K562 (cell line): ENCODE measurements at places on chromosomes 2 and 18. TPM values are rescaled to one million over a fixed set of nuclear protein-coding genes. Genes with fewer than 3 reads are reported as not detected.

ERICH2 gene
- total RNA-seq = 1.2 and 1.3 TPM in 2 replicates

KCNS3 gene
- 0.25 and 0.75 TPM in 2 replicates for total RNA-seq

THSD7B gene
- total RNA-seq = not detected in 2 replicates

RAB6C gene
- not detected in 2 replicates for total RNA-seq

PRSS56 gene
- total RNA-seq = not detected in 2 replicates

FAM110C gene
- 0.04 TPM in 1 of 2 replicates, not detected in the other for total RNA-seq

CHRNG gene
- not detected in 2 replicates for total RNA-seq

RIT2 gene
- total RNA-seq = not detected in 2 replicates

EIPR1 gene
- 34.1 and 35.9 TPM in 2 replicates for total RNA-seq

G6PC2 gene
- 0.13 TPM in 1 of 2 replicates, not detected in the other for total RNA-seq

BUB1 gene
- 88.8 and 93.0 TPM in 2 replicates for total RNA-seq

DNA sequence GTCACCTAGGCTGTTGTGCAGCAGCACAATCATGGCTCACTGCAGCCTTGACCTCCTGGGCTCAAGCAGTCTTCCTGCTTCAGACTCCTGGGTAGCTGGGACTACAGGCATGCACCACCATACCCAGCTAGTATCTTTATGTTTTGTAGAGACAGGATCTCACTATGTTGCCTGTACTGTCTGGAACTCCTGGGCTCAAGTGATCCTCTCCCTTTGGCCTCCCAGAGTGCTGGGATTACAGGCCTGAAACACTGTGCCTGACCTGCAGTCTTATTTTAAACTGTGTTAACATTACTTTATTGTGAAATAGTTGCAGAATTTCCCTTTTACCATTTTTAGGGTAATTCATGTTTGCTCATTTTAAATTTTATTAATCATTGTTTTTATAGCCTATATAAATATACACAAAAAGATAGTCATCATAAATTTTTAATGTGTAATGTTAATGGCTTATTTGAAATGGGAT is 24.6 kb downstream of the EML4 start:
- H3K4me3 ChIP-seq = no peak overlapping the region
- DNase-seq = no peak
- H3K36me3 ChIP-seq = no peaks in the 10 kb centered on the region
- H3K4me1 ChIP-seq = peaks cover 10% of the 10 kb centered on the region; the same call in 2 of the 3 replicates
- no peaks in the 10 kb centered on the region for H3K27me3 ChIP-seq

- H3K27ac ChIP-seq = no peak overlapping the region
- H3K4me3 ChIP-seq = no peak overlapping the region
- H3K27me3 ChIP-seq = no peaks in the 10 kb centered on the region; the same call in 2 of the 3 replicates
- DNase-seq = no peak
- H3K4me1 ChIP-seq = no peaks in the 10 kb centered on the region; the same call in 1 of the 2 replicates
Measured at GRCh38 chr18:45654677-45655076, 39.4 kb downstream of the SLC14A2 start.

DNA sequence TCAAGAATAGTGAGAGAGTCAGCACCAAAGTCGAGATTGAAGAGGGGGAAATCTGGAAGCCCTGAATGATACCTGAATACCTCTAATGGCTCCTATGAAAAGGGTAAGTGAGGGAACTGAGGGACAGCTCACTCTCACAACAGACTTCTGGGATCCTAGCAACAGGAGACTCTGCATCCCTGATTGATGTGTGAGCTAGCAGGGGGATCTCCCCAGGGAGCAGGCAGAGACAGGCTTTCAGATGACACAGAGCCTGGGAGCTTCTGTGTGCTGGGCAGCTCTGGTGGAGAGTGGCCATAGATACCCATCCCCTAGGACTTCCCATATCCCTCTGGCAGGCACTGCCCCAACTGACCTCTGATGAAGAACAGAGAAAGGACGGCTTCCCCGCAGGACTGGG is 206.2 kb downstream of the EXOC6B start:
- H3K36me3 ChIP-seq = no peaks in the 10 kb centered on the region
- no peak for DNase-seq
- H3K27me3 ChIP-seq = no peaks in the 10 kb centered on the region
- no peak overlapping the region for H3K4me3 ChIP-seq
- H3K27ac ChIP-seq = no peak overlapping the region

GRCh38 chr2:224579411-224579810 is 5.8 kb downstream of the CUL3 start:
- DNase-seq = no peak
- H3K27ac ChIP-seq = peak overlapping the region; percentile 36; the same call in 1 of the 3 replicates
- peaks cover 13% of the 10 kb centered on the region; the same call in 2 of the 3 replicates for H3K36me3 ChIP-seq
- H3K4me3 ChIP-seq = no peak overlapping the region
- peaks cover 13% of the 10 kb centered on the region; the same call in 2 of the 3 replicates for H3K4me1 ChIP-seq
- no peaks in the 10 kb centered on the region for H3K27me3 ChIP-seq

- no peaks in the 10 kb centered on the region for H3K36me3 ChIP-seq
- no peak for DNase-seq
- H3K4me3 ChIP-seq = no peak overlapping the region
- peaks cover 5% of the 10 kb centered on the region; the same call in 1 of the 2 replicates for H3K4me1 ChIP-seq
Measured at GRCh38 chr2:200314976-200315567, 8.6 kb downstream of the SPATS2L start.

DNA sequence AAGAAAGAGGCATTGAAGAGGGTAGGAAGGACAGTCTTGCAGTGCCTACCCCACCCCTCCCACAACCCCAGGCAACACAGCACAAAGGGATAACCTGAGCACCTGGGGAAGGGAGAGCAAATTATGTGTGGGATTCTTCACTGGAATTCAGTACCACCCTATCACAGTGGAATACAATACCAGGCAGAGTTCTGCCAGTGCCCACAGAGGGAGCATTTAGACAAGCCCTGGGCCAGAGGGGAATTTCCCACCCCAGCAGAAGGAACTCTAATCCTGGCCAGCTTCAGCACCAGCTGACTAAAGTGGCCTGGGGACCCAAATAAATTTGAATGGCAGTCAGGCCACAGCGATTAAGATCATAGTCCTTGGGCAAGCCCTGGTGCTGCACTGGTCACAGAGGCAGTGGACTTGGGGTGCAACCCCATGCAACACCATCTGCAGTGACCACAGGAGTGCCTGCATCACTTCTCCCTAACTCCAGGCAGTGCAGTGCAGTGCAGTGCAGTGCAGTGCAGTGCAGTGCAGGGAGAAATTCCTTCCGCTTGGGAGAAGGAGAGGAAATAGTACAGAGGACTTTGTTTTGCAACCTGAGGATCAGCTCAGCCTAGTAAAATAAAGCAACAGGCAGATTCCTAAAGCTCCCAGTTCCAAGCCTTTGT is 147.8 kb upstream of the SRD5A2 start:
- no peaks in the 10 kb centered on the region for H3K36me3 ChIP-seq
- no peak overlapping the region for H3K27ac ChIP-seq
- no peak for DNase-seq
- H3K27me3 ChIP-seq = no peaks in the 10 kb centered on the region
- H3K4me3 ChIP-seq = no peak overlapping the region

- no peak overlapping the region for H3K4me3 ChIP-seq
- no peak overlapping the region for H3K27ac ChIP-seq
- no peaks in the 10 kb centered on the region for H3K36me3 ChIP-seq
- DNase-seq = no peak
Measured at GRCh38 chr2:30293303-30293921, 62.1 kb downstream of the LBH start.

GRCh38 chr2:121375621-121376159 is 90.7 kb upstream of the TFCP2L1 start:
- no peak for DNase-seq
- H3K27me3 ChIP-seq = no peaks in the 10 kb centered on the region
- no peak overlapping the region for H3K27ac ChIP-seq
- H3K36me3 ChIP-seq = peaks cover 48% of the 10 kb centered on the region; the same call in 2 of the 3 replicates
- no peak overlapping the region for H3K4me3 ChIP-seq

- no peaks in the 10 kb centered on the region for H3K4me1 ChIP-seq
- no peaks in the 10 kb centered on the region for H3K36me3 ChIP-seq
- H3K4me3 ChIP-seq = no peak overlapping the region
- no peak for DNase-seq
Measured at GRCh38 chr2:152445375-152445774, 110.4 kb downstream of the FMNL2 start.

DNA sequence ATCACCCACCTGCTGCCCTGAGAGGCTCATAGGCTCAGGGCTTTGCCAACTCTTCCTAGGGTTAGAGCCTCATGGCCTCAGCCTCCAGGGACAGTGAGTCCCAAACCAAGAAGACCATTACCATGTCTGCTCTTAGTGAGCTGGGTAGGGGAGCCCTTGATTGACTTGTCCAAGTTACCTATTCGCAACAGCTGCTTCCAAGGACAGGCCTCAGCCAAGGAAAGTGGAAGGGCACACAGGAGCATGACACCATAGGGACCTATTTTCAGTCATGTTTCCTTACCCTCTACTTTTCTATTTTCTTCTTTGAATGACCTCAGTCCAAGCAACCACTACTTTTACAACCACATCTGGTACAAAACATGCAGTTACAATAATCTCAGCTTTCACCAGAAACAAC is 81.6 kb downstream of the LBH start:
- no peak overlapping the region for H3K27ac ChIP-seq
- H3K4me1 ChIP-seq = peaks cover 4% of the 10 kb centered on the region; the same call in 2 of the 3 replicates
- H3K27me3 ChIP-seq = no peaks in the 10 kb centered on the region
- H3K4me3 ChIP-seq = no peak overlapping the region
- DNase-seq = no peak

- H3K27me3 ChIP-seq = no peaks in the 10 kb centered on the region
- no peak overlapping the region for H3K27ac ChIP-seq
- H3K4me3 ChIP-seq = no peak overlapping the region
- H3K36me3 ChIP-seq = no peaks in the 10 kb centered on the region
- DNase-seq = no peak
- no peaks in the 10 kb centered on the region for H3K4me1 ChIP-seq
Measured at GRCh38 chr2:223217373-223217772, 165.4 kb downstream of the KCNE4 start.

DNA sequence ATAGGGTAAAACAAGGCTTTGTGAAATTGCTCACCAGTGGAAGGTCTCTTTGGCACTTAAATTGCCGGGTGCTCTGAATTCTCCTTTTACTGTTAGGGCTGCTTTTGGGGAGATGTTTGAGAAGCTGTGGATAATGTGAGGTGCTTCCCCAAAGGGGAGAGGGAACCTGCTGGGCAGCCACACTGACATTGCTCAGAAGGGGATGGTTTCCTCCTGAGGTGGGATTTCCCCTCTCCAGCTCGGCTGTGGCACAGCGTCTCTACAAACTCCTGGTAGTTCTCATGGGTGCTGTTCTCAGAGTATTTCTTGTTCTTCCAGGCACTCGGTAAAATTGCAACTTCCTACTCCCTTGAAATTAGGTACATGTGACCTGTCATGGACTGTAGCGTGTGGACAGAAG is 124.2 kb downstream of the LPIN1 start:
- no peak overlapping the region for H3K27ac ChIP-seq
- DNase-seq = no peak
- H3K4me1 ChIP-seq = peaks cover 60% of the 10 kb centered on the region
- no peak overlapping the region for H3K4me3 ChIP-seq

DNA sequence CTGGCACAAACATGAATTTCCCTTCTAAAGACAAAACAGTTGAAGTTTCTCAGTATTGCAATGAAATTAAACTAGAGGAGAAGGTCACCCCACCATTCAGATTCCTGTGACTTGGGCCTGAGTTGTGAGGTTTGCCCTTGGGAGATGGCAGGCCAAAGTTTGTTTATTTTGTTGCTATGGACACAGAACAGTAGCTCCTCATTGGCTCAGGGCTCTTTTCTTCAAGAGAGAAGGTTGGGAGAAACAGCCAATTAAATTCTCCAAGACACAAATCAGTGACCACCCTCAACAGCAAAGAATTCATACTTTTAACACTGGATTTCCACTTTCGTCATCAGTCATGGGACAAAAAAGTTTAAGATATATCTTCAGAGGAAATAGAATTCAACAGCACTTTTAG is at the start of gene FLACC1:
FLACC1 (minus strand) TSS at position 125 of the 400 bp plus-strand sequence. CDS start 5,941 bp downstream, outside the sequence.
- DNase-seq = peak; percentile 14
- H3K4me1 ChIP-seq = no peaks in the 10 kb centered on the region
- no peak within 1 kb of the TSS for H3K4me3 ChIP-seq
- no peaks in the 10 kb centered on the region for H3K36me3 ChIP-seq

GRCh38 chr2:187482796-187483195 is 34.7 kb upstream of the CALCRL start:
- no peak for DNase-seq
- no peak overlapping the region for H3K27ac ChIP-seq
- no peak overlapping the region for H3K4me3 ChIP-seq
- H3K36me3 ChIP-seq = peaks cover 50% of the 10 kb centered on the region; the same call in 2 of the 3 replicates
- H3K4me1 ChIP-seq = no peaks in the 10 kb centered on the region

GRCh38 chr2:237732790-237733381 is 65.7 kb upstream of the RBM44 start:
- DNase-seq = no peak
- no peak overlapping the region for H3K4me3 ChIP-seq
- H3K27ac ChIP-seq = no peak overlapping the region
- H3K36me3 ChIP-seq = peaks cover 5% of the 10 kb centered on the region; the same call in 1 of the 3 replicates

DNA sequence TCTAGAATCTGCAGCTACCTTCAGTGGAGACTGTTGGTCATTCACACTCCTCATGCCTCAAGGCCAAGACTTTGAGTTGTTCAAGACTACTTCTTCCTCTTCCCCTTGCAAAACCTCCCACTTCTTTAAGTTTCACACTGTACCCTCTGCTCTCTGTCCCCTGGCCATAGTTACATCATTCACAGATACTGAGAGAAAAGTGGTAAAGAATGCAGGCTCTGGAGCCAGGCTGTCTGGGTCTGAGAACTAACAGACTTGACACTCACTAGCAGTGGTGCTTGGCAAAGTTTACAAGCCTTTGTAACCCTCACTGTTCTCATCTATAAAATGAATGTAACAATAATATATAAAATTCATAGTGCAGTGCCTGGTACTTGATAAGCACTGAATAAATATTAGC is 61.8 kb downstream of the CDH20 start:
- H3K4me3 ChIP-seq = no peak overlapping the region
- no peaks in the 10 kb centered on the region for H3K27me3 ChIP-seq
- no peaks in the 10 kb centered on the region for H3K36me3 ChIP-seq
- DNase-seq = no peak
- no peak overlapping the region for H3K27ac ChIP-seq

GRCh38 chr2:7860693-7861092 is 821.2 kb upstream of the ID2 start:
- DNase-seq = no peak
- no peaks in the 10 kb centered on the region for H3K36me3 ChIP-seq
- H3K27ac ChIP-seq = no peak overlapping the region
- no peaks in the 10 kb centered on the region for H3K27me3 ChIP-seq
- H3K4me1 ChIP-seq = no peaks in the 10 kb centered on the region

DNA sequence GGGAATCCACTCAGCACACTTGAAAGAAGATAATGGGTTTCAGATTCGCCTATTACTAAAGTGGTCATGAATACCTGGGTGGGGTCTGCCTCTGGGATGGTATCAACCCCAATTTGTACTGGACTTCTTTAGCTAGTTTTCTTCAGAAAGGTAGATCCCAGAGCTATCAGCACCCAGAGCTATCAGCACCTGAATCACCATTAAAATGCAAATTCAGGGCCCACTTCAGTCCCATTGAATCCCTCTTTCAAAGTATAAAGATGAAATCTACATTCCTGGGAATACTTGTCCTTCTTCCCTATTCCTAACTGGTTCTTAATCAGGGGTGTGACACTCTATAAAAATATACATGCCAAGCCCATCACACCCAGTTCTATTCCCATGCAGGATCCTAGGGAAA is 914.3 kb downstream of the DCC start:
- no peak for DNase-seq
- H3K4me1 ChIP-seq = no peaks in the 10 kb centered on the region
- no peak overlapping the region for H3K27ac ChIP-seq
- no peaks in the 10 kb centered on the region for H3K27me3 ChIP-seq
